ENCODE measurements at places on chromosomes 4 and X. TPM values are rescaled to one million over a fixed set of nuclear protein-coding genes. Genes with fewer than 3 reads are reported as not detected.

IL13RA2 gene
- total RNA-seq, result not detected

ARMCX2 gene
- 19.8 TPM for total RNA-seq

DNA sequence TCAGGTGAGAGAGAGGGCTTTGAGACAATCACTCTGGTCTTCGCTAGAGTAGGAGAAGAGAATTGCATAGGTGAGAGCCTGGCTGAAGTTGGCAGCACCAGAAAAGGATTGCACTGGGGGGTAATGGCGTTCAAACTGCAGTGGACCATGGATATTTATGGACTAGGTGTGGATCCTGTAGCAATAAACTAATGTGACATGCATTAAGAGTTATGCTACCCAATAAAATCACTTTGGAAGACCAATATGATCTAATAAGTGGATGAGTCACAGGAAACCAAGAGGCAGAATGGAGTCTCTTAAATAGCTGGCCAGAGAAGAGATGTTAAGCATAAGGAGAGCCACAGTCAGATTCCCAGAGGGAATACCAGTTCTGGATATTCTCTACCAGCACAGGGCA is 259.8 kb downstream of the FBXO8 start:
- peaks cover 2% of the 10 kb centered on the region for H3K27me3 ChIP-seq
- no peaks in the 10 kb centered on the region for H3K4me1 ChIP-seq
- H3K36me3 ChIP-seq, result no peaks in the 10 kb centered on the region
- DNase-seq, result no peak

- H3K4me1 ChIP-seq, result no peaks in the 10 kb centered on the region
- DNase-seq, result no peak
Measured at GRCh38 chr4:95505151-95505550, 43.6 kb downstream of the UNC5C start.

- no peak overlapping the region for H3K27ac ChIP-seq
- H3K27me3 ChIP-seq, result peaks cover 7% of the 10 kb centered on the region
- no peak overlapping the region for H3K4me3 ChIP-seq
- no peak for DNase-seq
- no peaks in the 10 kb centered on the region for H3K4me1 ChIP-seq
Measured at GRCh38 chr4:150067859-150068258, 10.4 kb upstream of the DCLK2 start.

- H3K27ac ChIP-seq, result no peak overlapping the region
- no peak for DNase-seq
- no peaks in the 10 kb centered on the region for H3K4me1 ChIP-seq
- no peaks in the 10 kb centered on the region for H3K27me3 ChIP-seq
- no peak overlapping the region for H3K4me3 ChIP-seq
- H3K36me3 ChIP-seq, result no peaks in the 10 kb centered on the region
Measured at GRCh38 chr4:167602157-167602556, 367.9 kb upstream of the SPOCK3 start.
